Stimulated activated CD4-positive, alpha-beta T cell treated with anti-CD3 and anti-CD28 coated beads, Interleukin-2, amount 100 ng/mL, for 4 hours (primary cell): ENCODE measurements at places on chromosomes 16 and 17.

- DNase-seq = no peak
These were observed 5.4 kb downstream of the SCPEP1 start for GRCh38 chr17:56983366-56983765.

DNA sequence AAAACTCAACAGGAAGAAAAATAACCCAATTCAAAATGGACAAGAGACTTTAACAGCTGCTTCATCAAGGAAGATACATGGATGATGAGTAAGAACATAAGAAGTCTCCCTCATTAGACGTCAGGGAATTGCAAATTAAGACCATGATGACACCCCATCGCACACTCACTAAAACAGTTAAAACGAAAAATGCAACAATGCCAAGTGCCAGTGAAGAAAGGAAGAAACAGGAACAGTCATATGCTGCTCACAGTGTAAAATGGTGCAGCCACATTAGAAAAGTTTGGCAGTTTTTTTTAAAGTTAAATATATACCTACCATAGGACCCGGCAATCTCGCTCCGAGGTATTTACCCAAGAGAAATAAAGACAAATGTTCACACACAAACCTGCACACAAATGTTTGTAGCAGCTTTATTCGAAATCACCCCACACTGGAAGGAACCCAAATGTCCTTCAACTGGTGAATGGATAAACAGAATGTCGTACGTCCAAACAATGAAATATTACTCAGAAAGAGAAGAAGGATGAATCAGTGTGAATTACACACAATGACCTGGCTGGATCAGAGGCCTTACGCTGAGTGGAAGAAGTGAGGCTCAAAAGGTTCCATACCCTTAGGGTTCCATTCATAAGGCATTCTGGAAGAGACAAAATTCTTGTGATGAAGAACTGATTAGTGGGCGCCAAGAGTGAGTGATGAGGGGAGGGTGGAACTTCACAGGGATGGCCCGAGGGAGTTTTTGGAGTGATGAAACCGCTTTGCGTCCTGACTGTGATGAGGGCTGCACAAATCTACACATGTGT is 110.3 kb downstream of the C16orf95 start:
- no peak for DNase-seq

DNA sequence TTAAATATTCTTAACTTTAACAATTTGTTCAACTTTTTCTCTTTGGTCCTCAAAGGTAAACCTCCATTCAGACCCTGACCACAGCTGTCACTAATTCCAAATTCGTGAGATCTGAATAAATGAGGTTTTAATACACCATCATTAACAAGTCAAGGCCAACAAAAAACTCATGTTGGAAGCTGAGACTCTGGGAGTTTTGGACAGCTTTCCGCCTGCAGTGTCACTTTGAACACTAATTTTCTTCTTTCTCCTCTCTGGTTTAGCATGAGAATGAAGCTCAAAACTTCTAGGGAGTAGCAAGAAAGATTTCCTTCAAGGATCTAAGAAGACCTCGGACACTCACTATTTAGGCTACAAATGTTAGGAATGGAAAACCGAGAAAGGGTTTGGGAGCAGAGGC is 32.7 kb upstream of the DNAH9 start:
- DNase-seq = no peak

- DNase-seq = no peak
These were observed 69.8 kb downstream of the CLEC16A start for GRCh38 chr16:11014136-11014535.

DNA sequence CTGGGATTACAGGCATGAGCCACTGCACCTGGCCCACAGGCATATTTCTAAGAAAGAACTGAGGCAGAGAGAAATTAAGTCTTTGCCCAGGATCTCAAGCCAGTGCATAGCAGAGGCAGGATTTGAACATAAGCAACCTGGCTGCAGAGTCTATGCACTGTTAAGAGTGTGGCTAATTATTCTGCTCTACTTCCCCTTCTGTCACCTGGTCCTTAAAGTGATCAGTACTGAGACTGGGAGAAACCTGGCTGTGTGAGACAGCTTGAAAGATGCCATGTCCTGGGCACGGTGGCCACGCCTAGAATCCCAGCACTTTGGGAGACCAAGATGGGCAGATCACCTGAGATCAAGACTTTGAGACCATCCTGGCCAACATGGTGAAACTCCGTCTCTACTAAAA is 58.1 kb downstream of the IQCK start:
- DNase-seq = no peak

DNA sequence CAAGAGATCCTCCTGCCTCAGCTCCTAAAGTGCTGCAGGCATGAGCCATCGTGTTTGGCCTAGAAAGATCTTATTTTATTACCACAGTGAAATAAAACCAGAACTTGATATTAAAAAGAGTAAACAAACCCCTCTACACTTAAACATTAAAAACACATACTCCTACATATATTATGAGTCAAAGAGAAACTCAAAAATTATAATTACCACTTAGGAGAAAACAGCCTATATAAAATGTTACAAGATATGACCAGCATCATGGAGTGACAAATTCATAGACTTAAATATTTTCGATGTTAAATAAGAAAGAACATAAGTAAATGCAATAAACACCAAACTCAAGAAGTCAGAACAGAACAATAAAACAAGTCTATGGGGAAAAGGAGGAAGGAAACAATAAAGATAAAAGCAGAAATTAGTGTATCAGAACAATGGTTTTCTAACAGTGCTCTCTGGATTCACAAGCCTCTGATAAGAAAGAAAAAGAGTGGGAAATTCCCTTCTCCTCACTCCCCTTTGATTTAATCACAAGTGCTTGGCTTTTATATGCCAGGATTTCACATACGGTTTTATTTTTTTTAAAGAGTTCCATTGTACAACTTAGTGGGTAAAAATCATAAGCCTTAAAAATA is 23.0 kb downstream of the SKAP1 start:
- no peak for DNase-seq

DNA sequence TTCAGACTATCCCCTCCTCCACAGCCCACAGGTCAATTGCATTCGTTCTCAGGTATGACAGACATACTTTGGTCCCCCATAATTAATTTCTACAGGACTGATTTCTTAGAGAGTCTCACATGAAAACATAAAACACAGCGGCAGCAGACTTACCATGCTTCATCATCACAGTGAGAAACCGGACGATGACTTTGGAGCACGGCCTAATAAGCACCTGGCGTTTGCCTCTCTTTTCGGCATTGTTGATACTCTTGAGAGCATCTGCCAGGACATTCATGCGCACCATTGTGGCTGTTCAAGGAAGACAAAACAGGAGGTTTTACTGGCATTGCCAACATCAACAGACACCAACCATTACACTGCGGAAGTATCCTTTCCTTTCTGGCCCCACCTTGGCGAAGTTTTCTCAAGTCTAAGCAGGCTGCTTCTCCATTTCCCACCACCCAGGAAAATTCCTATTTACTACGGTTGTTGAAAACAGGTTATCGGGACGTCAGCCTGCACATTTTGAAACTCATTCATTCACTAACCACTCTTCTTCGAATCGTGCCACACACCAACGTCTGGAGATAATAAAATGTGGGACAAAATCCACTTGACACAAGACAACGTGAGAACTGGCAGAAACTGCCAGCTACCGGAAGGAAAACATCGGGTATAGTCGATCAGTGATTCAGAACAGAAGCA is 1.2 kb downstream of the RPS15A start:
- no peak for DNase-seq

DNA sequence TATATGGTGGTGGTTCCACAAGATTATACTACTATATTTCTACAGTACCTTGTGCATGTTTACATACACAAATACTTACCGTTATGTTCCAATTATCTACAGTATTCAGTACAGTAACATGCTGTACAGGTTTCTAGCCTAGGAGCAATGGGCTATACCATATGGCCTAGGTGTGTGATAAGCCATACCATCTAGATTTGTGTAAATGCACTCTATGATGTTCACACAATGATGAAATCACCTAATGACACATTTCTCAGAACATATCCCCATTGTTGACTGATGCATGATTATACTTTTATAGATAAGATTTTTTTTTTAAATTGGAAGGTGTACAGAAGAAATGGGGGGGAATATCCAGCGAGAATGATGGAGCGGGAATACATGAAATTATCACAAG is 123.0 kb upstream of the TOB1 start:
- DNase-seq = no peak

DNA sequence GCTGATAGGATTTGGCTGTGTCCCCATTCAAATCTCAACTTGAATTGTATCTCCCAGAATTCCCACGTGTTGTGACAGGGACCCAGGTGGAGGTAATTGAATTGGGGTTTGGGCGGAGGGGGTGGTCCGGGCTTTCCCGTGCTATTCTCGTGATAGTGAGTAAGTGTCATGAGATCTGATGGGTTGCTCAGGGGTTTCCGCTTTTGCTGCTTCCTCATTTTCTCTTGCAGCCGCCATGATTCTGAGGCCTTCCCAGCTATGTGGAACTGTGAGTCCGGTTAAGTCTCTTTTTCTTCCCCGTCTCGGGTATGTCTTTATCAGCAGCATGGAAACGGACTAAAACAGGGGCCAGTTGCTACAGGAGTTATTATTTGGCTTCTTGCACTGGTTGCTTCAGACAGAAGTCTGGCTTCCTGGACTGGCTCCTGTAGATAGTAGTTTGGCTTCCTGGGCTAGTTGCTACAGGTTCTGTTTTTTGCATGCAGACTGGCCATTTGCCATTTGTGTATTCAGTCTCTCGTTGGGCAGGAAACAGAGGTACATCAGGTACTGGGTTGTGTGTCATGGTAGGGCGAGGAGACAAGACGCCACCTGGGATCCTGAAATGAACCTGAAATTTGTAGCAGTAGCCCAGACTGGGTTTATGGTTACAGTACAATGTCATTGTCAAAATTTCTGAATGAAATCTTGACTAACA is 32.6 kb downstream of the CNTNAP4 start:
- DNase-seq = no peak

GRCh38 chr16:23905027-23905426 is 69.2 kb downstream of the PRKCB start:
- DNase-seq = no peak

- DNase-seq = no peak
These were observed 6.1 kb upstream of the RNF157 start for GRCh38 chr17:76246080-76247066.

DNA sequence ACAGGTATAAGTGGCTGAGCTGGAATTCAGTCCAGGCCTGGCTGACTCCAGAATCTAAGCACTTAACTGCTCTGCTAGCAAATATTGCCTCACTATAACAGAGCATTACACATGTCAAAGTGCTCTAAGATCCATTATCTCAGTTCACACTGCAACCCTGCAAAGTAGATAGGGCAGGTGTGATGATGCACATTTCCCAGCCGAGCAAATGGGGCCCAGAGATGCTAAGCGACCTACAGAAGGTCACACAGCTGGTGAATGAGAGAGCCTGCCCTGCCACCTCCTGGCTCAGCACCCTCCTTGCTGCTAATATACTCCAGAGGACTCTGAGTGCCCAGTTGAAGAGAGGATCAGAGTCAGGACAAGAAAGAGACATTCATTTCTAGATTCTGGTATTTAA is 73.6 kb upstream of the CCL1 start:
- DNase-seq = no peak

GRCh38 chr17:17958982-17959381 is 13.2 kb downstream of the TOM1L2 start:
- no peak for DNase-seq

- DNase-seq = no peak
These were observed at the start of gene CCL2 for GRCh38 chr17:34254651-34255380. CCL2 (plus strand) TSS chr17:34255285; CDS start chr17:34255350, 65 bp downstream.

GRCh38 chr17:32015245-32016013 is 8.2 kb downstream of the LRRC37B start:
- DNase-seq = no peak

- DNase-seq = no peak
These were observed 57.7 kb downstream of the SHISA9 start for GRCh38 chr16:12959072-12959471.

GRCh38 chr16:11687601-11688519 is 19.6 kb downstream of the SNN start:
- DNase-seq = no peak

DNA sequence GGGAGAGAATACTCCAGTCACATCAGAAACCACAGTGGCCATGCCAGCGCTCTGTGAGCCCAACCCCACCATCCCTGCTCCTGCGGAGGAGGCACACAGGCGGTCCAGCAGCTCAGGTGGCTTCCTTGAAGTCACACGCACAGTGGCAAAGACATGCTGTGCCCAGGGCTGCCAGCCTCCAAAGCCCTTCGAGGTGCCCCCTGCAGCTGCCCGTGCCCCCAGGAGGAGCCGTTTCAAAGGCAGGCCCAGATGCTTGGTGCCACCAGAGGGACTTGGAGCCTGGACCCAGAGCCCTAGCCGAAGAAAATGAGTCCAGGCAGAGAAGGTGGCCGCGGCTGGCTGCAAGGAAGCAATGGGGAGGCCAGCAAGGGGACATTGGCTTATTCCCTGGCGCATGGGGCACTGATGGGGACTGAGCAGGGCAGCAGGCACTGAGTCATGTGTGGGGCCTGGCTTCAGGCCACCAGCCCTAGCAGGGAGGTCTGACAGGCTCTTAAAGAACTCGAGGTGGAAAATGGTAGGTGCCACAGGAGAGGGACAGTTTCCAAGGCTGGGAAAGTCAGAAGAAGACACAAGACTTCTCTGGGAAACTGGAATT is 17.2 kb upstream of the CACNG1 start:
- no peak for DNase-seq
